ENCODE measurements at places on chromosomes 13 and 19. TPM values are rescaled to one million over a fixed set of nuclear protein-coding genes. Genes with fewer than 3 reads are reported as not detected.

Gene PSG3
- total RNA-seq, result not detected

- no peak for DNase-seq
These were observed 15.5 kb upstream of the ZNF112 start for GRCh38 chr19:44371815-44372480.

GRCh38 chr19:4541114-4541805, 1.4 kb upstream of the LRG1 start:
- no peak for DNase-seq

DNA sequence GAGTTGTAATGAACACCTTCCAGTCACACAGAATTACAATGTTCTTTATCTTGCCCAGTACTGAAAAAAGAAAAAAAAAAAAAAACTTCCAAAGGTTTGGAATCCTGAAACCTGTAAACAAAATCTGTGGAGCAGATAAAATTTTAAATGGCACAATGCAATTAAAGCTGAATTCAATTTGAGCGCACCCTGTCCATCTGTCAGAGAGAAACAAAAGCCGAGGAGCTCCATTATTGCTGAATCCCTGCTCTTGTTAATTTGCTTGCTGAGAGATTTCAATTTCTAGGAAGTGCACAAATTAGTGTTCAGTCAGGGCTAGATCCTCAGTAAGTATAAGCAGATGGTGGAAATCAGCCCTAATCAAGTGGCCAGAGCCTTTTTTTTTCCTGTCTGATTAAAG, 65.2 kb downstream of the DACH1 start:
- DNase-seq, result no peak

DNA sequence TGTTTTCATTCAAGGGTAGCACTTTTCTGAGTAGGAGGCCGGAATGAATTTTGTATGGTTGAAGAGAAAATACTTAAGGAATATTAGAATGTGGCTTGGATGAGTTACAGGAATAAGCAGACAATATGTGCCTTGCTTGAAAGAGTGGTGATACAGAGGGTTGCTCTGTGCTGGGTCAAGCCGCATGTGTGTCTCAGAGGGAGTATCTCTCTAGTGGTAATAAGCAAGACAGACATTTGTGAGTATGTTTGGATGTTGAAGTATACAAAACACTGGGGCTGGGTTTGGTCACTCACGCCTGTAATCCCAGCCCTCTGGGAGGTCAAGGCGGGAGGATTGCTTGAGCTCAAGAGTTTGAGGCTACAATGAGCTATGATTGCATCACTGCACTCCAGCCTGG, 103.9 kb downstream of the LMO7 start:
- DNase-seq, result no peak

DNA sequence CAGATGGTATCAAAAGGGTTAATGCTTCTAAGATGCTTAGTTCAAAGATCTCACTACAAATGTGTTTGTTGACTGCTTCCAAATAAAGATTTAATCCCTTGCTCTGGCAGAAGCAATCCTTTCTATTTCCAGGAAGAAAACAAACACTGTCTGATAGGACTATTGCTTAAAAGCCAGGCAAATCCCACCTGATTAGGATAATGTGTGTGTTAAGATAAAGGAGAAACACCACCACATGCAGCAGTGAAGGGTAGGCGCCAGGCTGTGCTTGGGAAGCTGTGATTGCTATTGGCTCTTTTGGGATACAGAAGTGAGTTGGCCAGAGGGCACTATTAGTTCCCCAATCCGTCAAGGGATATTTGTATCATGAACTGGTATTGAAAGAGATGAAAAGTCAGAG, 62.8 kb upstream of the LRCH1 start:
- DNase-seq, result no peak

- DNase-seq, result no peak
These were observed 2.6 kb downstream of the KCNJ14 start for GRCh38 chr19:48458016-48458415.

Gene OBI1
- 7.3 TPM for total RNA-seq

Gene DMKN
- total RNA-seq, result 1.8 TPM

DNA sequence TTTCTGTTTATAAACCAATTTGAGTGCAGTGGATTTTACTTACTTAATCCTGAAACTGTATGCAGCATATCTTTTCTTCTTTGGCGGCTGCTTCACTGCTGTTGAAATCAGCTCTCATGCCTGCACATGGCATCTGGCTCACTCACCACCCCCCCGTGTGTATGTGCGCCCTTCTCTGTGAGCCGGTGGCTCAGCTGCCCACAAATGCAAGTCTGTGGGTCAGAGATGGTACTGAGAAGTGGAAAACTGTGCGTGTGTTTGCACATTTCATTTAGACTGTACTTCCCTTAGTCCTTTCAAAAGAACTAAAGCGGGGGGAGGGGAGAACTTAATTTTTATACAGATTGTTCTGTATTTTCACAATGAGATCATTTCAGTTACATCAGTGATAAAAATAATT, 307.6 kb downstream of the SHISA2 start:
- DNase-seq, result no peak

DNA sequence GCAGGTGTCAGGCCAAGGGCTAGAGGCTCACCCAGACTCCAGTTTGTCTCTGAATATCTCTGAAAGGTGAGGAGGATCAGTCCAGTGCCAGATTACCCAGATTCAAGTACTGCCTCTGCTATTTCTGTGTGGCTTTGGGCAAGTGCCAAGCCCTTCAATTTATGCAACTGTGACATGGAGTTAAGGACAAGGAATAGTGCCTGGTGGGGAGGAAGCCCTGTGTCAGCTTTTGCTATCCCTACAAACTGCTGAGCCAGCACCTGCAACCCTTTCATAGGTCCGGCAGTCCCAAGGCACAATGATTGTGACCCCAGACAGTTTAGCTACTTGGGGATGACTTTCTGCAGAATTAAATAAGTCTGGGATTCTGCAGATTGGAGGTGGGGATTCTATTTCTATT, 123.0 kb downstream of the KL start:
- peak; percentile 39 for DNase-seq

- DNase-seq, result no peak
These were observed 1110.0 kb upstream of the PCDH20 start for GRCh38 chr13:62525652-62526051.

DNA sequence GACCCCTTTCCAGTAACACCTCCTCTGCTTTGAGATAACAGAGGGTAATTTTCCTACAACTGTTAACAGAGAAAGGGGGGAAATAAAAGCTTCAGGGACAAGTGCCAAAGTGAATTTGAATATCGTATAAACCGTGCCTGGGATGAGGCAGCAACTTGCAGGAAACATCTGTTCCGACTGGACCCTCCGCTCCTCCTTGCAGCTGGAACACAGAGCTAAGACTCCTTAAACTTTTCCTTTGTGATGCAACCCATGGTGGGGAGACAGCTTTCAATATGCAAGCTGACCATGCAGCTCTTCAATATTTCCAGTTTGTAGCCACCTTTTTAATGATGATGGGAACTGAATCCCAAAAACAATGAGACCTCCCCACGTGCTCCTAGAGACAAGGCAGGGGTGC, 432.6 kb downstream of the ZNF536 start:
- peak; percentile 4 for DNase-seq

GRCh38 chr19:14383661-14384555, 2.7 kb downstream of the ADGRE5 start:
- DNase-seq, result no peak

- DNase-seq, result no peak
These were observed 73.9 kb downstream of the TEX29 start for GRCh38 chr13:111394211-111394922.

Gene FXYD1
- total RNA-seq, result 94.0 TPM

DNA sequence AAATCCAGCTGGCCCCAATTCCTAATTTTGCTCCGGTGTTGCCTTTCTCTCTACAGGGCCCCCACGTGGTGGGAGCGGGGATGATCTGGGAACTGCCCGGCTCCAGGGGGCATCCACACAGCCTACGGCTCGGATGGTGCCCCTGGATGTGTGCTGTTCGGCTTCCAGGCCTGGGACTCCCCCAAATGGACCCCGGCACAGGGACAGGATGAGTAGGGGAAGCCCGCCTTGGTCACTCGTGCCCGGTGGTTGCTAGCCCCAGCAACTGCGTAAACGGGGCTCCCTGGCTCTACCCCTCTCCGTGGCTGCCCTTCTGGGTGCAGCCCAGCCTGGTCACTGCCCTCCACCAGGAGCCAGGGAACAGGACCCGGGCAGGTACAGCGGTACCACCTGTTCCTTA, 111.5 kb downstream of the TEX26 start:
- no peak for DNase-seq

GRCh38 chr13:40402931-40403431, 263.5 kb downstream of the FOXO1 start:
- DNase-seq, result no peak

- no peak for DNase-seq
These were observed 259.0 kb downstream of the NALCN start for GRCh38 chr13:101157261-101157660.

DNA sequence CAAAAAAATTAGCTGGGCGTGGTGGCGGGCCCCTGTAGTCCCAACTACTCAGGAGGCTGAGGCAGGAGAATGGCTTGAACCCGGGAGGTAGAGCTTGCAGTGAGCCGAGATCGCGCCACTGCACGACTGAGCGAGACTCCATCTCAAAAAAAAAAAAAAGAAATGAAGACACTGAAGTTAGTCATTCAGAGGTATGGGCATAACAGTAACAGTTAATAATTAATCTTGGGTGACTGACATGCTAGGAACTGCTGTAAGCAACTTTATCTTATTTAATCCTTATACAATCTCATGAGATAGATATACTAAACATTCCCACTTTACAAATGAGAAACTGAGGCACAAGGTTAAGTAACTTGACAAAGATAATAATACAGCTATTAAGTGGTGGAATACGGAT, 4.9 kb downstream of the SKA3 start:
- no peak for DNase-seq

Gene TEX26
- 0.26 TPM for total RNA-seq

Measured in mucosa of gallbladder (tissue), 1 donor.